ENCODE measurements at places on chromosomes 11 and 22.

DNA sequence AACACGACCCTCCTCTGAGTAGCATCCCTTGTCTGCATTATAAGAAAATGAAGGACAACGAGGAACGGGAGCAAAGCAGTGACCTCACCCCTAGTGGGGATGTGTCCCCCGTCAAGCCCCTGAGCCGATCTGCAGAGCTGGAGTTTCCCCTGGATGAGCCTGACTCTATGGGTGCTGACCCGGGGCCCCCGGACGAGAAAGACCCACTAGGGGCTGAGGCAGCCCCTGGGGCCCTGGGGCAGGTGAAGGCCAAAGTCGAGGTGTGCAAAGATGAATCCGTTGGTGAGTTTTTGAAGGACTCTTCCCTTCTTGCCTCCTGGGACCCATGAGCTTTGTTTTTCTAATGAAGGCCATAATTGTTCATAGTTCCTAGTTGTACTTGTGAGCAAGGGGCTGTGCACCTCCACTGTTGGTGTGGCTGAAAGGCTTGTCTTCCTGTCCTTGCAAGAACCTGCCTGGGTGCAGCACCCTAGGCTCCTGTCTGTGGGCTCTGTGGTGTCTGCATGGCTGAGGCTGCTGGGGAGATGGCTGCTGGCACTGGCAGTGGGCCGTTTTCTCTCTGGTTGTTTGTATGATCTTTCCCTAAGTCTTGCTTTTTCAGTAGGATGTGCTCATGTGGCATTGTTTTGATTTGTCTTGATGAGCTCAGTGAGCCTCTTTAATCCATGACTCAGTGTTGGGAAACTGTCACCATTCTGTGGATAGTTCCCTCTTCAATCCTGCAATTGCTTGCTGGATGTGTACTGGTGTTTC lies 10.1 kb downstream of the DGCR8 start:
- peaks cover 60% of the 10 kb centered on the region for H3K36me3 ChIP-seq
- H3K4me1 ChIP-seq, result no peaks in the 10 kb centered on the region
- H3K27ac ChIP-seq, result no peak overlapping the region
- no peak for DNase-seq

DNA sequence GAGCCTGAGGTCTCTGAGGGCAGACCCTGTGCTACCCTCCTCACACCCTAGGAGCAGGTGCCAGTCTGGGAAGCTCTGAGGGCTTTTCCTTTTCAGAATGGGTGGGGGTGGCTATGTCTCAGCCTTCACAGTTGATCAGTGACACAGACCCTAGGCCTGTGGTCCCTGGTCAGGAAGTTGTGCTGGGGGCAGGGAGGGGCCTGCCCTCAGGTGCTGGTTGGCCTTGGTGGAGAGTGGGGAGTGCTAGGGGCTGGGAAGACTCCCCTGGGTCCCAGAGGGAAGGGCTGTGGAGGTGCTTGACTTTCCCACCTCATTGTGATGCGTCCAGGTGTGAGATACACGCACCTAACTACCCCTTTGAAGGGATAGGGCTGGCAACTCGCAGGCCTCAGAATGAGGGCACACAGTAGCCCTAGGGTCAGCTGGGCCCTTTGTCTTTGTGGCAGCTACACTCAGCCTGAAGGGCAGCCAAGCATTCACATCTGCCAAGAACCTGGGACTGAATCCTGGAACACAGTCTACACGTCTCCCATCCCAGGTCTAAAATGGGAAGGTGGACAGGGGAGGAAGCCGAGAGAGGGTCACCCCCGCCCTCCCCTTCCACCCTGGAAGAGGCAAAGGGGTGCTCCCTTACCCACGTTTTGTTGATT lies 31.2 kb upstream of the ATXN10 start:
- H3K4me3 ChIP-seq, result no peak overlapping the region
- no peak for DNase-seq
- H3K27ac ChIP-seq, result no peak overlapping the region
- H3K27me3 ChIP-seq, result no peaks in the 10 kb centered on the region

- H3K27me3 ChIP-seq, result no peaks in the 10 kb centered on the region
- H3K27ac ChIP-seq, result no peak overlapping the region
- H3K4me1 ChIP-seq, result no peaks in the 10 kb centered on the region
Measured at GRCh38 chr11:13215149-13215548, 62.4 kb upstream of the BMAL1 start.

GRCh38 chr22:50489363-50490243 lies 2.9 kb downstream of the MIOX start:
- H3K27ac ChIP-seq, result no peak overlapping the region
- no peak overlapping the region for H3K4me3 ChIP-seq
- H3K27me3 ChIP-seq, result no peaks in the 10 kb centered on the region
- no peaks in the 10 kb centered on the region for H3K4me1 ChIP-seq
- DNase-seq, result no peak

DNA sequence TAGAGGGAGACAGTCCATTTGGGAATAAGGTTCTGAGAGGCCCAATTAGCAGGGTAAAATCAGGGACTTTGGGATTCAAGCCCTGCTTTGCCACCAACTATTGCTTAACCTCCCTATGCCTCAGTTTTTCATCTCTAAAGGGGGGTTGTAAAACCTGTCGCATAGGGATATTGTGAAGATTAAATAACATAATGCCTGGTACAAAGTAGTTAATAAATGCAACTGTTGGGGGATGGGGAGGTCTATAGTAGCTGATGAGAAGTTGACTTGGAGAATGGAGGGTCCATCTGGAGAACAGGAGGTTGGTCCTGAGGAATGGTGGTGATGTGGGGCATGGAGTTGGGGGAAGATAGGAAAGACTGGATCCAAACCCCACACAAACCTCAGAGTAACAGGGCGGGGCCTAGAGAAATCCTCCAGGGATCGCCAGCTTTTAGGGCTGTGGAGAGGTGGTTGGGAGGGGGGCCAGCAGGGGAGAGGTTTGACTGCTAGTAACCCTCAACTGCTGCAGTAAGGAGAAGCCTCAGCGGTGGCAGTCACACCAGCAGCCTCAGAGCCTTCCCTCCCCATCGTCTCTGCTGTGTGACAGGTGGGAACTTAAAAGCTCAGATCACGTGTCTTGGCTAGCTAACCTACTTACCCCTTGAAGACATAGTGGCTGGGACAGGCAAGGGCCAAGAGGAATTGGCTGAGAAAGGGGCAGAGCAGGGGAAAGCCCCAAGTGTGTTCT lies 1.1 kb upstream of the ABCG4 start:
- no peak for DNase-seq
- H3K36me3 ChIP-seq, result no peaks in the 10 kb centered on the region
- no peak overlapping the region for H3K4me3 ChIP-seq
- no peak overlapping the region for H3K27ac ChIP-seq

DNA sequence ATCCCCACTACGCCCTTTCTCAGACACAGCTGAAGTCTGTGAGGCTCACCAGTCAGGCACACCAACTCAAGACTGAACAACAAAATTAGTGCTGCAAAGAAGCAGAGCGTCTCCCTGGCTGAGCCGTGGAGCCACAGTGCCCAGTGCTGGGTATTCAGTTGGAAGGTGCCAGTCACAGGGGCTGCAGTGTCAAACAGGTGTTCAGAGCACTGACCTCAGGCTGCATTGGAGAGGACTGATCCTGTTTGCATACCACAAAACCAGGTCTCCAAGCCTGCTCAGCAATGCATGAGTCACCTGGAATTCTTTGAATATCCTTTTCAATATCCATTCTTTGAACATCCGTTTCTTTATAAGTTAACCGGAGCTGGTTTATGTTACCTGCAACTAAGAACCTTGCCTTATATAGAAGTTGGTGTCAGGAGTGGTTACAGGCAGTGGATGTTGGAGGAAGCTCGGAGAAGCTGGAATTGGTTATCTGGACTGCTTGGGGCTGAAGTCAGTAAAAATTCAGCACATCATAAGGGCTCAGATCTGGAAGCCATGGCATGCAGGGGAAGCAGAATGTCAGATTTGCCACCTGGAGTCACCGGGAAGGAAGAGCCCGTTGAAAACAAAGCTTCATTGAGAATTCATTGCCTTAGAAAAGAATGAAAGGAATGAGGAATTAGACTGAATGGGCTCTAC lies 30.3 kb downstream of the PDGFB start:
- H3K4me3 ChIP-seq, result no peak overlapping the region
- peak; percentile 32 for DNase-seq
- peak overlapping the region; percentile 36 for H3K27ac ChIP-seq
- no peaks in the 10 kb centered on the region for H3K4me1 ChIP-seq
- no peaks in the 10 kb centered on the region for H3K27me3 ChIP-seq

DNA sequence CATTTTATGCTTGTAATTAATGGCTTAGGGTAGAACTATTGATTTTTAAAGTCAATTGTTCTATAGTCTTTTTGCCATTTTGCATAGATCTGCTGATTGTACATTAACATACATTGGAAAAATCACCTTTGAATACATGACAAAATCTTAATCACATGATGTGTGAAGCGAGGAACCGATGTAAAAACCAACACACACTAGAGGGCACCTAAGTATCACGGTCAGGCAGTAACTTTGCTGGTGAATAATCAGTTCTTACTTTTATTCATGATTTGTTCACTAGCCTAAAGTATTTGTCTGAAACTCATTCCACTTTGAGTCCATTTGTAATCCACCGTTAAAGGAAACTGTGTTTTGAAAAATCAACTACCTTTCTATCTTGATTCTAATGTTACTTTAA lies 28.2 kb downstream of the JHY start:
- H3K36me3 ChIP-seq, result no peaks in the 10 kb centered on the region
- H3K4me3 ChIP-seq, result no peak overlapping the region
- no peaks in the 10 kb centered on the region for H3K27me3 ChIP-seq
- no peaks in the 10 kb centered on the region for H3K4me1 ChIP-seq
- no peak overlapping the region for H3K27ac ChIP-seq

DNA sequence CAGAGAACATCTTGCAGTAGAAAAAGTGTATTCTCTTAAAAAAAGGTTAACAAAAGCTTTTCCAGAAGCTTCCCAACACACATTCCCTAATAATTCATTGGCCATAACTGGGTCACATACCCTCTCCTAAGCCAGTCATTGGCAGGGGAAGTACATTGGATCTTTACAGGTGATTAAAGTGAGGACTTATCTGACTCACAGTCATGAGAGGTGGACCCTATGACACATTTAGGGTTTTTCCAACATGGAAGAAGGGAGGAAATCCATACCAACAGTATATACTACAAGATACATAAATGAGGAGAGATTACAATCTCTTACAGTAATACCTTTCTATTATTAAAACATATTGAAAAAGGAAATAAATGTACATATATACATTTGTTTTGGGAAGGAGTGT lies 72.2 kb downstream of the CCDC73 start:
- H3K36me3 ChIP-seq, result no peaks in the 10 kb centered on the region
- H3K27me3 ChIP-seq, result no peaks in the 10 kb centered on the region
- H3K27ac ChIP-seq, result no peak overlapping the region
- no peak overlapping the region for H3K4me3 ChIP-seq

- no peaks in the 10 kb centered on the region for H3K36me3 ChIP-seq
- H3K27ac ChIP-seq, result no peak overlapping the region
- no peak overlapping the region for H3K4me3 ChIP-seq
- no peaks in the 10 kb centered on the region for H3K4me1 ChIP-seq
- H3K27me3 ChIP-seq, result no peaks in the 10 kb centered on the region
- DNase-seq, result no peak
Measured at GRCh38 chr11:116062129-116062489, 557.9 kb upstream of the CADM1 start.

- no peak overlapping the region for H3K27ac ChIP-seq
- H3K4me3 ChIP-seq, result no peak overlapping the region
- no peaks in the 10 kb centered on the region for H3K4me1 ChIP-seq
- no peak for DNase-seq
- no peaks in the 10 kb centered on the region for H3K27me3 ChIP-seq
Measured at GRCh38 chr22:29167032-29167911, 38.4 kb upstream of the EMID1 start.

- H3K36me3 ChIP-seq, result peaks cover 5% of the 10 kb centered on the region
- no peaks in the 10 kb centered on the region for H3K4me1 ChIP-seq
- H3K27me3 ChIP-seq, result no peaks in the 10 kb centered on the region
- H3K4me3 ChIP-seq, result no peak overlapping the region
Measured at GRCh38 chr22:50206599-50206998, 5.8 kb downstream of the SELENOO start.

All from prostate gland (tissue), 2 donors.